GM12891 (cell line): ENCODE measurements at places on chromosomes 3 and 15.

DNA sequence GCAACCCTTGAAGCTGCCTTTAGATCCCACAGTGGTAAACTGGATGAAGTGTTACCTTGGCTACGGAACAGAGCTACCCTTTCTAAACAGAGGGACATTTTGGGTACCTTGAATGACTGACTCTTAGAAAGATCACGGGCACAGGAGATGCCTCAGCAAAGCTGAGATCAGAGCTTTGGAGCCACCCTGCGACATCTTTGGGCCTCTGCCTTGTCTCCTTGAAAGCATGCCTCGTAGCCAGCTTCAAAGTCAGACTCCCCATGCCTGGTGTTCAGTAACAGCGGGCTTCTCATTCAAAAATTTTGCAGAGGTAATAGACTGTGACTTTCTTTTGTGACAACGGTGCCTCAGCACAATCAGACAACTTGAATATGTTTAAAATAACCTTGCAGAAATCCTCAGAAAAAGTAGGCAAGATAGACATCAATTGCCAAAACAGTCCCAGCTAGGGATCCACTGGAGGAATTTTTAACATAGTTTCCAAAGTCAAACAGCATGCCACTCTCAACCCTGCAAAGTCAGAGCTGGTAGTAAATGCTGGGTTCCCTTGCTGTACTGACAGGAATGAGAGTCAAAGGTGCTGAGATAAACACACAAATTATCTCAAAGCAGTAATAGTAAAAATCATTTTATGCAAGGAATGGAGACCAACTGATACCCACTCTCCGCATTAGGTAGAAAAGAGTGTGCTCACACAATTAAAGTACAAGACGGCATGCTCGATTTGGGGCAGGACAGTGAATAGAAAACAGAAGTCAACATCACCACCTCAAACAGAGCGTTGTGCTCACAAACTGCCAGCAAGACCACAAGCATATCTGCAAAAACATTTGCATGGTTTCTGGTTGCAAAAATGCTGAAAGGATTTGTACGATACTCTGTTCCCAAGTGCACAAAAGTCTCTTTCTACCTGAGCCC lies 82.1 kb downstream of the MYO1E start:
- no peak for DNase-seq

- DNase-seq = no peak
Observed at GRCh38 chr15:90291679-90292356, 26.3 kb downstream of the NGRN start.

DNA sequence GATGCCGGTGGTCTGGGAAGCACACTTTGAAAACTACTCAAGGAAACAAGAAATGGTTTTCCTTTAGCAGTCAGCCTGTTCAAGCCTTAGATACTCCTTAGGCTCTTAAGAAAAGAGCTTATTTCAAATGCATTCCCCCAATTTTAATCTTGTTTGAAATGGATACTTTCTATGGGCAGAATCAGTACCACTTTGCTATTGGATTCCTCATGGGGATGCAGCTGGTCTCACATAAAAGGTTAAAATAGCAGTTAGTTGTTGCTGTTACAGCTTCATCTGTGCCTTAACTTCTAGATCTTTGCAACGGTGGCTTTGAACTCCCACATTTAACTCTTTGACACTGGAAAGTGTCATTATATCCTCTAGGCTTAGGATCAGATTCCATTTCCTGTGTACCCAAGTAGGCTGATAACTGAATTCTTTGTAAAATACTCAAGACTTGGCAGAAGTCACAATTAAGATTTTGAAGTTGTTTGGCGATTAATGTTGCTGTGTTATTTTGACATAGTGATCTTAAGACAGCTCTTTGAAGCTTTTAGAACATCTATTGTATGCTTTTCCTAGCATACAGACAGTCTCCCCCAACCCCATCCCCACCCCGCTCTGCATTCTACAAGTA lies 2.2 kb downstream of the THBS1 start:
- DNase-seq = no peak

- no peak for DNase-seq
Observed at GRCh38 chr3:179528772-179529171, 34.0 kb upstream of the ACTL6A start.

- DNase-seq = no peak
Observed at GRCh38 chr3:55292360-55292759, 194.7 kb downstream of the WNT5A start.

DNA sequence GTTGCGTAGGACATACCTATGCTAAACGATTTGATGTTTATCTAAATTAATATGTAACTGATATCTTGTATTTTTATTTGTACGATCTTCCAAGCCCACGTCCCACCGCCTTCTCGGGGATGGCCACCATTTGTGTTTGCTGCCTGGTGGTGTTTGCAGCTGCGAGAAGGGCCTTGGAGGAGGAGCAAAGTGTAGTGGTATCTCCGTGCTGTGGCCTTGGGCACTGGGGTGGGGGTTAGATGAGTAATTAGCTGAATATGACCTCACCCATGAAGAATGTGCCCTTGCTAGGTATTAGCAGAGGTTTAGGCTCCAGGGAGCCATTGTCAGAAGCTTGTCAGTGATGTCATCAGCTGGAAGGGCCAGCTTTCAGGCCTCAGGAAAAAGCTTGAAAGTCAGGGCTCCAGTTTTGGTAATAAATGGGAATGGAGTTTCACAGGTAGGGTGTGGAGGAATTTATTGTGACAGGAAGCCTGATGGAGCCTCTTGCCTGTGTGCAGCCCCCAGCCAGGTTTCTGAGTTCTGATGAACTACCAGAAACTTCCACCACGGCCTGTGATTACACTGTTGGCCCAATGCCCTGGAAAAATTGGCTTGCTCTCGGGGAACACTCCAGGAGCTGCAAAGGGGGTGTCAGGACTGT lies 41.0 kb downstream of the FLNB start:
- DNase-seq = no peak

GRCh38 chr3:116288485-116288884 lies 156.8 kb downstream of the LSAMP start:
- no peak for DNase-seq

DNA sequence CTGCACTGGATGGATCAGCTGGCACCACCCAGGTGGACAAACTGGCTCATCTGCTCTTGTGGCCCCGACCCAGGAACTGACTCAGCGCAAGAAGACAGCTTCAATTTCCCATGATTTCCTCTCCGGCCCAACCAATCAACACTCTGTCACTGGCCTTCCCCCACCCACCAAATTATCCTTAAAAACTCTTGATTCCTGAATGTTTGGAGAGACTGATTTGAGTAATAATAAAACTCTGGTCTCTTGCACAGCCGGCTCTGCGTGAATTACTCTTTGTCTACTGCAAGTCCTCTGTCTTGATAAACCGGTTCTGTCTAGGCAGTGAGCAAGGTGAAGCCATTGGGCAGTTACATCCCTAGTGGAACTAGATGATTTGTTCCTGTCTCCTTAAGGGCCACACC lies 16.1 kb downstream of the BDH1 start:
- no peak for DNase-seq

- DNase-seq = no peak
Observed at GRCh38 chr3:25724948-25725645, 58.1 kb downstream of the NGLY1 start.

- DNase-seq = no peak
Observed at GRCh38 chr3:179991883-179992282, 44.9 kb downstream of the PEX5L start.

GRCh38 chr3:51897391-51897790 lies 5.8 kb downstream of the IQCF1 start:
- DNase-seq = no peak

DNA sequence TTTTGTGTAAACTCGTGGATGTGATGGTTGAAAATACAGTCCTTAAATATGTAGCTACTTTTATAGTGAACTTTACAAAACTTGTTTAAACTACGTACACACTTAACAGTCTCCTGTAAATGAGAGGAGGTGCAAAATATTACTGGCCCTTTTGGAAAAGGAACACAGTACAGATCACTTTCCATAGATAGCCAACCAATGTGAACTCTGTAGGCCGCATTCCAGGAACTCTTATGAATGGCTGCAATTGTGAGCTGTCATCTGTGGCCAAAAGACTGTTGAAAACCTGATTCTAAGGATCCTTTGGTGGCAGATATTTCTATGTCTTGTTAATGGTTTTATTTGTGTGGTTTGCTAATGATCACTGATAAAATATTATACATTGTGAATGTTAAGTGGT lies 6.2 kb downstream of the TSC22D2 start:
- no peak for DNase-seq
